ENCODE measurements at places on chromosomes 3 and 15.

- no peak for DNase-seq
These were observed 196.0 kb downstream of the DPH6 start for GRCh38 chr15:35349916-35350315.

GRCh38 chr3:192060160-192060781, 599.3 kb downstream of the PYDC2 start:
- no peak for DNase-seq

GRCh38 chr15:59332009-59332408, 40.7 kb downstream of the MYO1E start:
- no peak for DNase-seq

- no peak for DNase-seq
These were observed 92.7 kb upstream of the PRICKLE2 start for GRCh38 chr3:64318001-64318400.
